ENCODE measurements at places on chromosomes 7 and 10.

DNA sequence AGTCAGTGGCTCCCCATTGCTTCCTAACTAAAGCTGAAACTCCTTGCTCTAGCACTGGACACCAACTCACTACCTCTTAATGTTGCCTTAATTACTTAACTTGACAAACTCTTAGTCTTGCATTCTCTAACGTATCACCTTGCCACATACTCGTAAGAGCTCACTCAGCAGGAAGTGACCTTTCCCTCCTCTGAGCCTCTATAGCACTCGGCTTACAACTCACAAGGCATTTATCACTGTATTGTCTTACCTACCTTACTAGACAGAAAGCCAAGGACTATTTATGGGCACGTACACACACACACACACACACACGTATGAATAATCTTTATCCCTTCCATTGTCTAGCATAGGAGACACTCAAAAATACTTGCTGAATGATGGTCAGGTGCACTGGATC lies 21.2 kb downstream of the CEP41 start:
- no peak for DNase-seq

GRCh38 chr7:101373812-101374614 lies 11.3 kb downstream of the COL26A1 start:
- no peak for DNase-seq

GRCh38 chr10:83555264-83555663 lies 584.0 kb upstream of the GHITM start:
- no peak for DNase-seq

DNA sequence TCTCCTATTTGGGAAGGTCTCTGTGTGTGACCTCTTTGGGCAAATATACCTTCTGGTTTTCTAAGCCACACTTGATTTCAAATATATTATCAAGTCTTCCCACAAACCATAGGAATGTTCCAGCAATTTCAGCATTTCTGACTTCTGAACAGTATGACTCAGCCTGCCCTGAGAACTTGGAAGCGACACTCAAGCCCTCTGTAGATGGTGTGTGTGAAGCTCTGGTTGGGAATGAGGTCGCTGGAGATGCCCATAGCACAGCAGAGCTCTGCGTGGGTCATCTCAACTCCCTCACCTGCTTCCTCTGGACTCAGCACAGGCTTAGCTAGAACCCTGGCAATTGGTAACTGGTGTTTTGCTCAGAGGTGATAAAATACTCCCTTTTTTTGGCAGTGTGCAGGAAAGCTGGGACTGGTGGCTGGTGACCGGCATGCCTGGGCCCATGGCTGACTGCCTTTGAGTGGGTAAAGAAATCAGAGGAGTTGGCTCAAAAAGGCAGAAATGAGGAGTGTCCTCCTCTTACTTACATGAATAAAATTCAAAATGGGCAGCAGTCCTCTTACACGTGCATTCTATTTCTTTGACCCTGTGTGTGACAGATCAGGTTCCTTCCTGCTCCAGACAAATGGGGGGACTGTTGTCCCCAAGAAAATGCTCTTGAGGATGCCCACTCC lies 87.5 kb upstream of the NRP1 start:
- no peak for DNase-seq

Measured in stimulated activated CD4-positive, alpha-beta T cell treated with anti-CD3 and anti-CD28 coated beads, Interleukin-1b, Interleukin-23, amount 100 ng/mL, for 1 hour (primary cell).